Stimulated activated CD4-positive, alpha-beta T cell treated with anti-CD3 and anti-CD28 coated beads, Interleukin-12 subunit alpha, Interleukin-12 subunit beta, amount 100 ng/mL, for 24 hours (primary cell): ENCODE measurements at places on chromosomes 16 and 17.

DNA sequence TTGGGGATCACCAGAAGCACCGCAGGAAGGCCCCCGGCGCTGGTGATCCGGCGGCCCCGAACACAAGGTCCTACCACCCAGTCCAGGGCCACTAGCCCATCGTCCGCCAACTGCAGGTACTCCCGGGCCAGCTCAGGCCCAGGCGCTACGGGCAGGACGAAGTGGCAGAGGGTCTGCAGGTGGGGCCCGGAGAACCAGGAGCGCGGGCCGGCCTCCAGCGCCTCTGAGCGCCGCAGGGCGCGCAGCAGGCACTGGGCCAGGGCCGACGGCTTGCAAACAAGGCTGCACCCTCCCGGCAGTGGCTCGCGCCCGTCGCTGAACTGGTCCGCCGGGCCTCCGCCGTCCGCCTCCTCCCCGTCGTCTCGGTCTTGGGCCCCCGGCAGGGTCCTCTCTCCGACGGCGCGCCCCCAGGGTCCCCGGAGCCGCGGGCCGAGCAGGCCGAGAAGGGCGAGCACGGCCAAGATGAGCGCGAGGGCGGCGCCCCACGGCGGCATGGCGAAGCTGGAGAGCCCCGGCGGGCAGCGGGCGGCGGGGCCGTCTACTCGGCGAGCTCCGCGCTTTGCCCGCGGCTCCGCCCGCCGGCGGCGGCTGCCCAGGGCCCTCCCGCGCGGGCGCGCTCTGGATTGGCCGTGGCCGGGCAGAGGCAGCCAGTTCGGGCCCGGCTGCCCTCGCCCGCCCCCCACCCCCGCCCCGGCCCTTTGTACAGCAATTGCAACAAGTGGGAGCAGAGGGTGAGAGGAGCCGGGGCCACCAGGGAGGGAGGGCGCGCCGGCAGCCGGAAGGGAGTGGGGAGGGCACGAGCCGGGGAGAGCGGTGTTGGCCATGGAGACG lies at the start of gene ABHD15:
Gene ABHD15, minus strand, starts transcription at position 565 of the 831 bp plus-strand sequence. Its CDS starts 71 bp downstream, at position 494.
- no peak for DNase-seq

DNA sequence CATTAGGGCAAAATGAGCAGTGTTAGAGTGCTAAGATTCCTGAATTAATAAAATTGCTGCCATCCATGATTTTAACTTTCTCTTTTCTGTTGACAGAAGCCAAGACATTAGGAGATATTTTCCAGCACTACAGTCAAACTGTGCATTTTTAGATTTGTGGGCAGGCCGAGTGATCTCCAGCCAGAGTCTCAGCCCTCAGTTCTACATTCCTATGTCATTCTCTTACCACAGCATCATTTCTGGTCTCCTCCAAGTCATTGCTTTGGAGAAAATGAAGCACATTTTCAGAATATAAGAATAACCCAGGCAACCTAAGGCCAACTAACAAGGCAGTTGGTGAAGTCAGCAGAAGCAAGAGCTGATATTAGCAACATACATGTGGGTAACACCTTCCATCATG lies 74.6 kb upstream of the NUDT7 start:
- no peak for DNase-seq

GRCh38 chr16:59060207-59060606 lies 326.1 kb upstream of the GOT2 start:
- DNase-seq = no peak

DNA sequence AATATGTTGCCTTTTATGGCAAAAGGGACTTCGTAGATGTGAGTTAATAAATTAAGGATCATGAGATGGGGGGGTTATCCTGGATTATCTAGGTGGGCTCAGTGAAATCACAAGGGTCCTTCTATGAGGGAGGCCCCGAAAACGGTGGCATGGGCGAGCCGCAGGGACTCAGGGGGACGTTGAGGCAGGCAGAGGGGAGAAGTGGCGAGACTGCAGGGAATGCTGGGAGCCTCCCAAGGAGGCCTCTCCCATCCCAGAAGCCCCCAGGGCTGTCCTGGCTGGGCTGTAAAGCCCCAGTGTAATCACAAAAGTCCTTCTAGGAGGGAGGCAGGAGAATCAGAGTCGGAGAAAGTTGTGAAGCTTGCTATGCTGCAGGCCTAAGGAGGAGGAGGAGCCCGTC lies 35.0 kb downstream of the ITGAE start:
- no peak for DNase-seq

GRCh38 chr17:68387435-68388218 lies 69.7 kb downstream of the WIPI1 start:
- no peak for DNase-seq

GRCh38 chr16:48087639-48088038 lies 68.2 kb downstream of the ABCC12 start:
- no peak for DNase-seq

- peak; percentile 84 for DNase-seq
These were observed at the start of gene FAM234A for GRCh38 chr16:234468-235305. TSS of gene FAM234A (plus strand) at chr16:234821. CDS start at chr16:254414, 19,593 bp downstream.
